ENCODE measurements at places on chromosomes 3 and 15. TPM values are rescaled to one million over a fixed set of nuclear protein-coding genes. Genes with fewer than 3 reads are reported as not detected.

- DNase-seq = no peak
Observed at GRCh38 chr3:34676436-34676835, 878.0 kb downstream of the PDCD6IP start.

- no peak for DNase-seq
Observed at GRCh38 chr3:4597208-4597985, 104.2 kb downstream of the ITPR1 start.

DNA sequence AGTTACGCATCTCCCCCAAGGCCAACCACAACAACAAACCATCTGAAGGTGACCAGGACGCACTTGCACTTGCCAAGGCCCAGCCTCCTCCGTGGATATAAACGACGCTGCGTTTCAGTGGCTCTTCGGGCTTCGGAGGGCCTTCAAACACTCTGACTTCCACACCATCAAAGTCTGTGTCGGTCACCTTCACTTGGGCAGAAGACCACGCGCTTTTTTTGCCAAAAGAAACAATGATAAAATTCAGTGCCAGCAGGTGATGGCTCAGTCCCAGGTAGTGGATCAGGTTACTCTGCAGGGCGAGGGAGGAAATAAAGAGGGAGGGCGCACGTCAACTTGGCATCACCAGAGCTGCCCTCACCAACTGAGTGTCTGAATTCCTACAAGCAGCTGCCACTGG lies 63.0 kb downstream of the NCEH1 start:
- no peak for DNase-seq

DNA sequence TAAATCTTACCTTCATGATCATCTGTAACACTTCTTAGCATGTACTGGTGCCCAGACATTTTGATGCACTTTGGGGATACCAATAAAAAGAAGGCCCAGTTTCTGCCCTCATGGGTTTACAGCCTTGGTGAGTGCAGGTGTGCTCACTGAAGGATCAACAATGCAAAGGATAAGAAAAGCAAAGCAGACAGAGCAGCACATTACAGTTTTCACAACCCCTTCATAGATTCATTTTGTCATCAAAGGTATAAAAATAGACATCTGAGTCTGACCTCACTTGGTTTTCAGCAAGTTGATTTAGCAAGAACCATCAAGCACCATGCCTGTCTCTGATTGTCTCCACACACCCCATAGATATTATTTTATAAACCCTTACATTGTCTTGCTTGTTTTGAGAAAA lies 77.6 kb downstream of the BFSP2 start:
- no peak for DNase-seq

DNA sequence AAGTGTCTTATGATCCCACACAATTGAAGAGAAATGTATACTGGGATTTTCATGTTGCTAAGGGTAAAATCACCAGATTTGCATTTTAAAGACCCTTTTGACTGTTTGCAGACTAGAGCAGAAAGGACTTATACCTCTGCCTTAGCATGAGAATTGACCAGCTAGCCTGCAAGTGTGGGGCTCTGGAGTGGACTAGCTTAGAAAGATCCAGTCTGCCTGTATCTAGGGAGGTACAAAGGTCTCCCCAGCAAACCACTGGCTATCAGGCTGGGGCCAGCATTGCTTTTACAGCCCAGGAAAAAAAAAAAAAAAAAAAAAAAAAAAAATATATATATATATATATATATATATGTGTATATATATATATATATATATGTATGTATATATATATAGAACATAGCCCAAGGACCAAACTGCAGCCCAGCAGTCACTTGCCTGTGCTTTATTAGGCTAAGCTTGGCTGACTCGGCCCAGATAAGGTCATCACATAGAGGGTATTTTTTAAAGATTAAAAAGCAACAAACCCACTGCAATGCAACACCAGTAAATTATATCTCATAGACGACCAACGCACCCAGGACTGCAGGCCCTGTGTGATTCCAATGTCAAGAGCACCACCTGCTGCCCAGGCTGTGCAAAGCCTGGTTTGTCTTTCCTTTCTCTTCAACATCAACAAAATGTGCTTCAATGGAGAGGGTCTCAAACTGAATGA lies 63.7 kb downstream of the DCLK3 start:
- peak; percentile 24 for DNase-seq

GRCh38 chr3:17158941-17159682 lies 274.4 kb downstream of the PLCL2 start:
- no peak for DNase-seq

DNA sequence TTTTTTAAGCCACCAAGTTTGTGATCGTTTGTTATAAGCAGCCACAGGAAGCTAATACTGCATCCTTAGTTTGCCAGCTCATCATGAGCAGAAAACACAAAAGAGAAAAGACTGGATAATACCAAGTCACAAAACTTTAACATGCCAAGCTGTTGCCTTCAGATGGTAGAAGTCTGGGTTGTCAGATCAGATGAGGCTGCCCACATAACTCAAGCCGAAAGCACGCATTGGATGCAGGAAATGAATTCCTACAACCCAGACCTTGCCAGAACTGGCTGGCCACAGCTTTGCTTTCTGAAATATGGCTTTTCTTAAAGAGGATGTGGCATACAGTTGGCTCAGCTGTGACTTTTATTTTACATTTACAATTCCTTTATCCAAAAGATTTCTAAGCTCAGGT lies 118.3 kb upstream of the NEO1 start:
- no peak for DNase-seq

GRCh38 chr15:101391431-101391830 lies 96.4 kb upstream of the SNRPA1 start:
- no peak for DNase-seq

GRCh38 chr3:188855675-188856074 lies 316.1 kb upstream of the TPRG1 start:
- no peak for DNase-seq

The TOMM70 gene
- 31.3 TPM for total RNA-seq

The ABCC5 gene
- total RNA-seq = 37.8 TPM

The GNAT1 gene
- total RNA-seq = not detected
